ENCODE measurements at places on chromosomes 12 and 14.

- DNase-seq: no peak
These were observed 97.5 kb downstream of the CRACR2A start for GRCh38 chr12:3655328-3655900.

- DNase-seq: no peak
These were observed 28.3 kb downstream of the TMPO start for GRCh38 chr12:98543701-98544100.

DNA sequence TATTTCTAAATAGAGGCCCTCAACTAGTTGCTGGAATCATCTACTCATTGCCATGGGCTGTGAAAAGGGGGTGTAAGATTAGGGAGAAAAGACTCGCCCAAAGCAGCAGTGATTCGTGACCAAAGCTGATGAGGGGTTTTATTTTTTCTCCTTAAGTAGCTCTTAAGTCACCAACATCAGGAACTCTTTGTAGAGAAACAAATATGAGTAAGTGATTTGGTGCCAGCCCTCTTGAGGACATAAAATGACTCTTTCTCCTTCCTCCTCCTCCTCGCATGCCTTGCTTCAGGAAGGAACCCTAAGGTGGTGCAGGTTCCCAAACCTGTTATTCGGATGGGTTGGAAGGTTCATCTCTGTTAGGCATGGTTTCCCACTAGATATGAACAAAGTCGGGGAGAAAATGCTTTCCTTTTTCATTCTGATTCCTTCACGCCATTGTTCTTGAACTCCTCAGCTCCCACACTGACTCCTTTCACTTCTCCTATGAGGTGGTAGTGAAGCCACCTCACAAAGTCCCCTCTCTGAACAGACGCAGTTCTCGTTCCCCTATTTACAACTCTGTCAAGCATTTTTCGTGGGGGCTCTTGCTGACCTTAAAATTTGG lies 113.4 kb downstream of the ETV6 start:
- DNase-seq: peak; percentile 75

- peak; percentile 44 for DNase-seq
These were observed 38.1 kb upstream of the SLC2A13 start for GRCh38 chr12:40144023-40144422.

GRCh38 chr14:23141706-23142444 lies 22.8 kb upstream of the CEBPE start:
- DNase-seq: no peak

GRCh38 chr12:107558141-107558815 lies 127.3 kb upstream of the PWP1 start:
- DNase-seq: no peak

- no peak for DNase-seq
These were observed 546.2 kb upstream of the FOXG1 start for GRCh38 chr14:28220391-28220790.

DNA sequence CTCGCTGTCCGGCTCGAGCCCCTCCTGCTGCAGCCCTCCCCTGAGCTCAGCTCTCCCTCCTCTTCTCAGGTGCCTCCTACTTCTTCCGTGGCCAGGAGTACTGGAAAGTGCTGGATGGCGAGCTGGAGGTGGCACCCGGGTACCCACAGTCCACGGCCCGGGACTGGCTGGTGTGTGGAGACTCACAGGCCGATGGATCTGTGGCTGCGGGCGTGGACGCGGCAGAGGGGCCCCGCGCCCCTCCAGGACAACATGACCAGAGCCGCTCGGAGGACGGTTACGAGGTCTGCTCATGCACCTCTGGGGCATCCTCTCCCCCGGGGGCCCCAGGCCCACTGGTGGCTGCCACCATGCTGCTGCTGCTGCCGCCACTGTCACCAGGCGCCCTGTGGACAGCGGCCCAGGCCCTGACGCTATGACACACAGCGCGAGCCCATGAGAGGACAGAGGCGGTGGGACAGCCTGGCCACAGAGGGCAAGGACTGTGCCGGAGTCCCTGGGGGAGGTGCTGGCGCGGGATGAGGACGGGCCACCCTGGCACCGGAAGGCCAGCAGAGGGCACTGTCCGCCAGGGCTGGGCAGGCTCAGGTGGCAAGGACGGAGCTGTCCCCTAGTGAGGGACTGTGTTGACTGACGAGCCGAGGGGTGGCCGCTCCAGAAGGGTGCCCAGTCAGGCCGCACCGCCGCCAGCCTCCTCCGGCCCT lies 22.8 kb downstream of the MMP17 start:
- DNase-seq: no peak

- no peak for DNase-seq
These were observed 286.5 kb downstream of the SOX5 start for GRCh38 chr12:23662966-23663365.

DNA sequence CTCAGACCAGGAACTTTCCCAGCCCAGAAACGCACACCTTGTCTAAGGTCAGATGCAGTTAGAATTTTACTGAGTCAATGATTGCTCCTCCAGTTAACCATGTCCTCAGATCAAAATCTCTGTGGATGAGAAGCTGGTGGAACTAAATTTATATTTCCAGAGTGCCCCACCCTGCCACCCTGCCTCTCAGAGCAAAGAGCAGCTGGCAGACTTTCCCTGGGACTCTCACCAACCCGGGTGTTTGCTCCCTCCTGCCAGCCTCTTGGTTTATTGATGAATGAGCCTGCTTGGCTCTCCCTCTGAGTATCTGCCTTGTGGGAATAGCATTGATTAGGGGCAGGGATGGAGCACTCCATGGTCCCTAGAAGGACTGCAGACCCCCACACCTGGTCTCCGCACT lies 5.9 kb upstream of the KRT1 start:
- DNase-seq: no peak

- DNase-seq: no peak
These were observed 450.7 kb downstream of the AEBP2 start for GRCh38 chr12:19890024-19890423.

GRCh38 chr12:53427905-53428594 lies 4.4 kb downstream of the AMHR2 start:
- DNase-seq: no peak

DNA sequence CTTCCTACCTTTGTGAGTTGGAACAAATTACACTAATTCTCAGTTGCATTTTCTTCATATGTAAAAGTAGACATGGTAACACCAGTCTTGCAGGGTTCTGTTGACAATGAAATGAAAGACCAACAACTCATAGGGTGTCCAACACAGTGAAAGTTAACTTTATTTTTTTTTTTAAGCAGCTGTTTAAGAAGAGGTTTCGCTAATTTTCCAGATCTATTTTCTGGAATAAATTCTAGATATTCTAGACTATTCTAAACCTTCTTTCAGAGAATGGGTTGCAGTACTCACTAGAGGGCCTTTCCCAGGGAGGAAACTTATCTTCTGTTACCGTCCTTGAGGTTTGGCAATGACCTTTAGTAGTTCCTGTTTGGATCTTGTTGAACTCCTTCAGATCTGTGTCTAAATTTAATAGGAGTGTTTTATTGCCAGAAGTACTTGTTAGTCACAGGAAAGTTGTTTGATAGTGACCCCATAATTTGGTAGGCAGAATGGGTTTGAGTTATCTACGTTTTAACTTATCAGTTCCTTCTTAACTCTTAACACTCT lies 2.8 kb upstream of the ART4 start:
- DNase-seq: peak; percentile 25

All from MV-4-11 (cell line).